Stimulated activated CD8-positive, alpha-beta memory T cell treated with anti-CD3 and anti-CD28 coated beads, Interleukin-2, amount 100 ng/mL, for 48 hours (primary cell): ENCODE measurements at places on chromosomes 3 and 15.

DNA sequence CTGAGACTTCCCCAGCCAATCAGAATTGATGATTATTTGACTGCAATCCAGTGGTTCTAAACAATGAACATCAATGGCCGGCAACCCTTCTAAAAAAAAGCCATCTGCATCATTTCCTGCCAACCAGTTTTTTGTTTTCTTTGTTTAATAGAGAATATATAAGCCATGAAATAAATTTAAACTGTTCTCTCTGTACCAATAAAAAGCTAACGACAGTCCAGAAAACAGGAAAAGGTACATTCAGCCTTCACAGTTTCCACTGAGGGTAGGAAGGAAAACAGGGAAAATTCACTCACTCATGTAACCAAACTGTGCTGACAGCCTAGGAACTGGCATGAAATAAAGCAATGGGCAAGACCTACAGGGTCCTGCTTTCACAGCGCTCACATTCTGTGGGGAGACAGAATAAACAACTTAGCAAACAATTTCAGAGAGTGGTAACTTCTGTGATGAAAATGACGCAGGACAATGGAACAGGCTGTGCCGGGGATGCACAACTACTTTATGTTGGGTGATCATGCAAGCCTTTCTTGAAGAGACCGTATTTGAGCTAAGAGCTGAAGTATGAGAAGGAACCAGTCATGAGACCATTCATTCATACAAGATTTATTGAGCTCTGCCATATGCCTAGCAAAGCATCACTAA is 630.1 kb downstream of the MAGI1 start:
- no peak for DNase-seq

- no peak for DNase-seq
Observed at GRCh38 chr3:158685159-158685558, 12.7 kb upstream of the LXN start.

- DNase-seq: no peak
Observed at GRCh38 chr3:99332276-99332675, 306.1 kb upstream of the COL8A1 start.

DNA sequence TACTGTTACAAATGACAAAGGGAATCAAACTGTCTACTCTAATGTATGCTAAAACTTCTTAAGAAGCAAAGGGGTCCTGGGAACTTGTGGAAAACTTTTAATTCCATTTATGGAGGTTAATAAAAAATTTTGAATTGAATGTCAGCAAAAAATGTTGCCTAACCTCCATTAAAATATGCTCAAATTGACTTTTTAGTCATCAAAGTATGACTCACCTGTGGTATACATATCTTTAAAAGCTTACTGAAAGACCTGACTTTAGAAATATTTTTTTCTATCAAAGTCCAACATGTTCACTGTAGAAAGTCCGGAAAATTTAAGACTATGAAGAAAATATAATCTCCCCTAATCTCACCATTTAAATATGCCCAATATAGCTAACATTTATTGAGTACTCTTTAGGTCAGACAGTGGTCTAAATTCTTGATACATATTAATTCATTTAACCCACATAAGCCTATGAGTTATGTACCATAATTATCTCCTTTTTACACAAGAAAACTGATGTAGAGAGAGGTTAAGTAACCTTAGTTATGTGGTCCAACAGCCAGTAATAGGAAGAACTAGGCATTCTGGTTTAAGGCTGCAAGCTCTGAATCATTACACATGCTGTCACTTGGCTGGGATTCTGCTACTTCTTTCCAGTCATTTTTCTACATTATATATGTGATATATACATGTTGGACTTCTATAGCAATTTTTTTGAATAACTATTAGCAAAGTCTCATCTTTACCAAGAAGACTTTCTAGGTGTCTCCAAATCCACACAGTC is 83.6 kb downstream of the PDZRN3 start:
- DNase-seq: no peak

DNA sequence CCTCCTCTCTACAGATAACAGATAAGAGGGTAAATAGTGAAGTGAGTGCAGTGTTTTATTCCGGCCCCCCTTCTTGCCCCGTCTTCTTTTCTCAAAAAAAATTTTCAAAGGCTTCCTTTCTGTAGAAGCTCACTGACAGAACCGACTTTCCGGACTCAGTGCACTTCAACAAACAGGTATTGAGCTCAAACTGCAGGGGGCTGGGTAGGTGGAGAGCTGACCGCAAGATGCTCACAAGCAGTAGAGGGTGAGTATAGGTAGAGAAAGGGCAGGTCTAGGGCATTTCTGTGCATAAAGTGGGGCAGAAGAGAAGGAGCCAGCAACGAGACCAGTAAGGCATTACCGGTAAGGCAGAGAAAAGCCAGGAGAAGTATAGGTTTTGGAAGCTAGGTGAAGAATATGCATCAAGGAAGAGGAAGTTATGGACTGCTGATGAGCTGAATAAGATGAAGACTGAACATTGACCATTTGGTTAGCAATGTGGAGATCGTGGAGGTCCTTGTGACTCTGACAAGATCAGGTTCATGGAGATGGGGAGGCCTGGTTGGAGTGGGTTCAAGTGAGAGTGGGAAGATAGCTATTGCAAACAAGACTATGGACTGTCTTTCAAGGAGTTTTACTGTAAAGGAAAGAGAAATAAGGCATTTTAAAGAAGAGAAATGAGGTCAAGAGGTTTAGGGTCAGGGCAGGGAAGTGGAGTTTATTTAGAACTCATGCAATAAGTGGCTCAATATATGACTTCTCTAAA is 97.4 kb downstream of the ST6GAL1 start:
- DNase-seq: no peak

DNA sequence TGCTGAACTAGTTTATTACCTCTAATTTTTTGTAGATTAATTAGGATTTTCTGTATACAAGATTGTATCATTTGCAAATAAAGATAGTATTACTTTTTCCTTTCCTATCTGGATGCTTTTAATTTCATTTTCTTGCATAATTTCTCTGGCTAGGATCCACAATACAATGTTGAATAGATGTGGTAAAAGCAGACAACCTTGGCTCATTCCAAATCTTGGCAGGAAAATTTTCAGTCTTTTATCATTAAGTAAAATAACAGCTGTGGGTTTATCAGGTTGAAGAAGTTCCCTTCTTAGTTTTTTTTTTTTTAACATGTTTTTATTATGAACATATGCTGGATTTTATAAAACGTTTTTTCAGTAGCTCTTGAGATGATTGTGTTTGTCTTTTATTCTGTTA is 422.6 kb downstream of the AGBL1 start:
- DNase-seq: no peak

GRCh38 chr3:25854214-25854613 is 64.3 kb downstream of the OXSM start:
- DNase-seq: no peak

- no peak for DNase-seq
Observed at GRCh38 chr15:55528812-55529211, 20.8 kb upstream of the DNAAF4 start.

GRCh38 chr15:81394603-81395002 is 20.6 kb upstream of the TMC3 start:
- DNase-seq: no peak

- no peak for DNase-seq
Observed at GRCh38 chr3:132659000-132659364, 627 bp downstream of the ACAD11 start.

DNA sequence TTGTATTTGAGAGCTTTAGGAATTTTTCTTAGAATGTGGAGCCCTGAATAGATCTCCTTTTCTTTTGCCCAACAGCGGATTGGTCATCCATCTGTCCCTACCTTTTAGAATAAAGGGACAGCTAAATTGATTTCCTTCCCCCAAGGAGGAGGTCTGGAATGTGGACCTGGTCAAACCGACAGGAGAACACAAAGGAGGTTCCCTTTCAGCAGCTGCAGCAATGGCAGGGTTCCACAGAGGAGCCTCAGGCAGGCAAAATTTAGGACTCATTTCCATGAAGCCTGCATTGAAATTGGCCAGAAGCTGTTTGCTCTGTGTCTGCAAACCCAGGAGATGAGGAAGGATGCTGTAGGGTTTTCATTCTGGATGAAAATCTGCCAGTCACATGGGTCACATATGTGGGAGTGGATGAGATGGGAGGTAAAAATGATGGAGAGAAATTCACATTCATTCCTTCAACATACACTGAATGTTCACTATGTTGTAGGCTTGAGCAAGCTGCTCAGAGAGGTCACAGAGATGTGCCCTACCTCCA is 77.3 kb downstream of the LRTM1 start:
- no peak for DNase-seq

- peak; percentile 87 for DNase-seq
Observed at GRCh38 chr15:74842581-74843444, at the start of gene ULK3. ULK3 (minus strand) TSS chr15:74843156; CDS start chr15:74843105, 51 bp downstream.

GRCh38 chr3:172701751-172702150 is 9.1 kb downstream of the NCEH1 start:
- DNase-seq: no peak

GRCh38 chr15:63463036-63463435 is 41.4 kb upstream of the USP3 start:
- no peak for DNase-seq

GRCh38 chr3:32437896-32438295 is 46.2 kb downstream of the CMTM7 start:
- DNase-seq: no peak

DNA sequence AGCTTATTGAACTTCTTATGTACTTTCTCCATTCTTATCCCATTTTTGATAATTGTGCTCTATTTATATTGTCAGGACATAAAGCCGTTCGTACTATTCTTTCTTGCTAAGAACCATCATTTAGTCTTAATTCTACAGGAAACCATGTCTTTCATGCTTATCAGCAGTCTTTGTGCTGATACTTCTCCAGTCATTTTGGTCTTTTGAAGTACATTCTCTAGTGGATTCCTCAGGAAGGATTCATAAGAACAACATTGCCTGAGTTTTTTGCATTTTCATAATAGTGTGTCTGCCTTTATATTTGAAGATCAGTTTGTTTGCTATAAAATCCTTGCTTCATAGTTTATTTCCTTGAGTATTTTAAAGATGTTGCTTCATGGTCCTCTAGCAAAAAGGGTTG is 126.6 kb upstream of the NEO1 start:
- no peak for DNase-seq

- DNase-seq: no peak
Observed at GRCh38 chr3:136750209-136750896, 1.8 kb downstream of the STAG1 start.

DNA sequence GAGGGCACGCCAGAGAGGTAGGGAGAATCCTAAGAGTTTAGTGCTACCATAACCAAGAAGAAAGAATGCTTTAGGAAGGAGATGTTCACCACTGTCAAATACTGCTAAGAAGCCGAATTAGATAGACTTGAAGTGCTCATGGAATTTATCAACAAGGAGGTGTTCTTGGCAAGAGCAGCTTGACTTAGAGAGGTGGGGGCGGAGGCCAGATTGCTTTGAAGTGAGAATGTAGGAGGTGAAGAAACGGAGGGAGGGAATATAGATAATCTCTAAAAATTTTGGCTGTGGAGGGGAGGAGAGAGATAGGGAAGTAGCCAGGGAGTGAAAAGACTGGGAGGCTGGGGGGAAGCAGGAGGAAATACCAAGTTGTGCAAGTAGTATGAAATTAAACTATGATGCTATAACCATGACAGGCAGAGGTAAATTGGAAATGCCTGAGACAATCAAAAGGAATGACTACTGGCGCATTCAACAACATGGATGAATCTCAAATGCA is 35.5 kb downstream of the GADL1 start:
- no peak for DNase-seq

- DNase-seq: no peak
Observed at GRCh38 chr3:129360171-129360611, 68.2 kb downstream of the EFCAB12 start.

- no peak for DNase-seq
Observed at GRCh38 chr15:26087881-26088280, 224.8 kb upstream of the ATP10A start.
